ENCODE measurements at places on chromosomes 1 and 21.

DNA sequence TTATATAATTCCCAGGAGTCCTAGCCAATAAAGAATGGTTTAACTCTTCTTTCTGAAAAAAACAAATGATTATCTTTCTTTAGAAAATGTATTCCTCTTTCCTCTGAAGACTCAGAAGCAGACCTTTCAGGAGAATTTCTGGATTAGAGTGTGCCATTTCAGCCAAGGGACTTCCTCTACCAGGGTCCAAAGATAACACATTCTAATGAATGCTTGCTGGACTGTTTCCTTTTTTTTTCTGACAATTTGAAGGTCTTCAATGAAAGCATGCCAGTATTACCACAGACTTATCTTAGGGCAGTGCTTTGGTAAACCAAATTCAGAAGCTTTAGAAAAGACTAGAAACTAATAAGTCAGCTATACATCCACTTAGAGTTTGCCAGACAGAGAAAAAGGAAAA, 80.5 kb downstream of the RERE start:
- no peak for DNase-seq

GRCh38 chr1:183431840-183432547, 13.8 kb upstream of the NMNAT2 start:
- no peak for DNase-seq

DNA sequence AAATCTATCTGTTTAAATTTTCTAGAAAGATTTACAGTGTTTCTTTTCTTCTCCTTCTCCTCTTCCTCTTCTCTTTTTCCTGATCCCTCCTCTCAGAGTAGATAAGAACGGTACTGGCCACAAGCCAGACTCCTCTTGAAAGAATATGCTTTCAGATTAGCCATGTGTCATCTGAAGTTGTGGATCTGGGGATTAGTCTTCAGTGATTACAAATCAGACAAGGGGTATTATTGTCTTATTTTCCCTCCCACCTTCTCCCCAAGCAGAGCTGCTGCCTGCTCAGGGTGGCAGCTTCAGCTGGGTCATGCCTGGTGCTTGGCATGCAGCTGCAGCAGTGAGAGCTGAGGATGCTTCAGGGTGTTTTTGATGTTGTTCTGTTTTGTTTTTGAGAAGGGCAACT, 42.7 kb downstream of the SGIP1 start:
- DNase-seq, result no peak

DNA sequence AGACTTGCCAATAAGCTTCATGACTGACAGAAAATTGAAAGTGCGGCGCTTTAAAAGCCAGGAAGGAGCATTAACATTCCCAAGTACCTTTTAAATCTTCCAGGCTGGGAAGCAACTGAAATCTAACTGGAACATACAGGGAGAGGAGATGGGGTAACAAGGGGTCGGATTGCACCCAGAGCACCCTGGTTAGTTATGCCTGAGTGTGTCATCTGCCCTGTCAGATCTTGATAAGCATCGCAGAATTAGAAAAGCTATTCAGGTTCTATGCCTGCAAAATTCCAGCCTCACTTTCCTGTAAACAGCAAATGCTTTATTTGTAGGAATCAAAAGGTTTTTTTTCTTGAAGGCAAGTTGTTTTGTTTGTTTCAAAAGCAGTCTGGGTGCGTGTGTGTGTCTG, 58.5 kb downstream of the SERBP1 start:
- DNase-seq, result no peak

DNA sequence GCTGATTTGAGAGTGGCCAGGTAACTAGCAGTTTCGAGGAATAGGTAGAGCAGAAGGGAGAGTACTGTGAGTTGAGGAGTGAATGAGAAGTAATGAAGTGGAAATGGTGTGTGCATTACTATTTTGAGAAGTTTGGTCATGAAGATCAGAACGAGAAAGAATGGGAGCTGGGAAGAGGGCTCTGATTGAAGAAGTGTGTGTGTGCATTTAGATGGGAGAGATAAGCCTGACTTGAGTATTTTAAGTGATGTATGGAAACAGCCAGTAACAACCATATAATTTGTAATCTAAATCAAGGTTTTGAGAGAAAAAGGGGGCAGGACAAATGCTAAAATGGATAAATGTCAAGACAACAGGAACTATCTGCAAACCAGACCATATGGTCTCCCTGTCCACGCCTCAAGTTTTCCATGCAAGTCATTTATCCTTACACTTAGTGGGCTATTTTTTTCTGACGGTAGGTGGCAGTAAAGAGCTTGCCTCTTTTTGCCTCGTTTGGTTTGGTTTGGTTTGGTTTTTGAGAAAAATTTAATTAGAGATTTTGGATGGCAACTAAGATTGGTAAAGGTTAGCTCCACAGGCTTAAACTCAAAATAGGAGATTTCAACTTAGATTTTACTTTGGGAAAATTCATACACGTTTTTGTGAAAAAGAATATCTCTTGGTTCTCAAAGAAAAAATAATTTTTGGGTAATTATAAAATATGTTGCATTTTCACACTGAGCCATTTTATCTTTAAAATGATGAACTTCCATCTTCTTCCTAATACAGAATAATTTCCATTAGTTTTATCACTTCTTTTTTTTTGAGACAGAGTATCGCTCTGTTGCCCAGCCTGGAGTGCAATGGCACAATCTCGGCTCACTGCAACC, 9.5 kb upstream of the B3GALNT2 start:
- peak; percentile 86 for DNase-seq

- no peak for DNase-seq
Measured at GRCh38 chr1:100387657-100388350, 35.5 kb downstream of the CDC14A start.

GRCh38 chr1:66043186-66043585, 250.5 kb downstream of the PDE4B start:
- no peak for DNase-seq

DNA sequence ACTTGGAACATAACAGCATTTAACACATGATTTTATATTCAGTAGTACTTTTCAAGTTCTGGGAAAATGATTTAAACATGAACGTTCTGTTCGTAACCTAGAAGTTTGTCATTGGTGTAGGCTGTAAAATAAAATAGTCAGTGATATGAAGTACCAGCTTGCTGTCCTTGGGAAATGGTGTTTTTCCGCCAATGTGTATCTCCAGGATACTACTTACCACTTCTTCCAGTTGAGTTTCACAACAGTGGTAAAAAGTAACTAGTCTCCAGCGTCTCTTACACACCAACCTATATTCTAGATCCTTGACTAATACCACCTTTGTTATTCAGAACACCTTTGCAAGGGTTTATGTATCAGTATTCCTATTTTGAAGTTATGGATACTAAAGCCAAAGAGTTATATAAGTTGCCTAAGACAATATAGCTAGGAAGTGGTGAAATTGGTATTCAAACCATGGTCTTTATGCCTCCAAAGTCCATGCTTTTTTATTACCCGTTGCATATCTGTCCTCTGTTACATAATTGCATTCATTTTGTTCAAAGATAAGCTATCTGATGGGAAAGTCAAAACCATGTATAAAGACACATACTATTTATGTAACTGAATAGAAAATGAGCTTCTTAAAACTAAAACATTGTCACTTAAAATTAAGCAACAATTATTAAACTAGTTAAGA, 43.1 kb downstream of the HOOK1 start:
- DNase-seq, result no peak

- peak; percentile 61 for DNase-seq
Measured at GRCh38 chr1:156691665-156692440, 13.5 kb downstream of the CRABP2 start.

GRCh38 chr21:32483293-32483595, 70.7 kb downstream of the EVA1C start:
- no peak for DNase-seq

DNA sequence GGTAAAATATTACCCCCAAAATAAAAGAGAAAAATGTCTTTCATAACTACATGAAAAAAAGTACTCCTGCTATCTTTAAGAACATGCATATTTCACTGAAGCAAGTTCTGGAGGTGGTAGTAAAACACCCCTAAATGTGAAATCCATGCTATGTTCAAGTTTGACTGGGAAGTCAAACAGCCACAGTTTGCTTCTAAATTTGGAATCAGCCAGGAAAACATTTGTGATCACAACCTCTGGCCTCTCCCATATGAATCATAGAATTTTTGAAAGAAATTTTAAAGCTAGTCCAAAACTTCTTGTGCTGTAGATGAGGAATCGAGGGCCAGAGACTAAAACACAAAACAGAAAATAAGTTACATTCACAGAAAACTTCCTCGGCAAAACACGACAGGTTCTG, 6.6 kb downstream of the SORT1 start:
- DNase-seq, result no peak

DNA sequence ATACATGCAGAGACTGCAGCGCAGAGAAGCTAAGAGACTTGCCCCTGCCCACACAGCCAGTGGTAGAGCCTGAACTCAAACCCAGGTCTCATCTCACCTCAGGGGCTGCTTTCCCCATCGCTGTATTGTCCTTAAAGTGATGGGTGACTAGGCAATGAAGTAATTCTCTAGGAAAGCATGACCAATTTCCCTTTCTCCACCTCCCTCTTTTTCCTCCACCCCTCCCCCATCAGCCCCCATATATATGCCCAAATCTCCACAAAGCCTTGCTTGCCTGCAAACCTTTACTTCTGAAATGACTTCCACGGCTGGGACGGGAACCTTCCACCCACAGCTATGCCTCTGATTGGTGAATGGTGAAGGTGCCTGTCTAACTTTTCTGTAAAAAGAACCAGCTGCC, at the start of gene IL24:
IL24 (plus strand) TSS at position 269 of the 400 bp plus-strand sequence. CDS start 390 bp downstream, outside the sequence.
- no peak for DNase-seq

DNA sequence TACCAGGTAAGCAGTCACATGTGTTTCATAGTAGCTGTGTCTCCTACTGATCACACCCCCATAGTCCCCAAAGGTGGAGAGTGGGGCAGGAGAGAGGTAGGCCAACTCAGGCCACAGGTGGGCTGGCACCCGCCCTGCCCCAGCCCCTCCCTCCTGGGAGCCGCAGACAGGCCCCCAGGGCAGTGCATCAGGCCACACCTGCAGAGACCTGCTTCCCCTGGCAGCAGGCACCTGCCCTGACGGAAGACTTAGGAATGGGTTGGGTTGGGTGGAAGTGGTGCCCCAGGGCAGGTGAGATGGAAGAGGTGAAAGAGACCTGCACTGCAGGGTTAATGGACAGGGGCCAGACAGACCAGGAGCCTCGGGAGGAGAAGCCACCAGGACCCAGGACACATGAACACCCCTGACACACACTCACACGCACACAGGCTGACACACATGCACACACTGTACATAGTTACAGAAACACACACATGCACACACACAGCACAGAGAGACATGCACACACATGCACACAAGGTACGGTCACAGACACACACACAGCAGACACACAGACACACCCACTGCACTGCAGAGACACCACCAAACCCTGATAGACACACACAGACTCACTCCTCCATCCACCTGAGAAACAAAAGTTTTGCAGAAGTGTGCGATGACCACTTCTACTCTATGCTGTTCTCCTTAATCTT, 1.7 kb upstream of the COL18A1 start:
- DNase-seq, result no peak

GRCh38 chr21:39630827-39631226, 18.1 kb downstream of the B3GALT5 start:
- DNase-seq, result no peak

GRCh38 chr1:109160071-109160840, 46.3 kb downstream of the ELAPOR1 start:
- peak; percentile 68 for DNase-seq

DNA sequence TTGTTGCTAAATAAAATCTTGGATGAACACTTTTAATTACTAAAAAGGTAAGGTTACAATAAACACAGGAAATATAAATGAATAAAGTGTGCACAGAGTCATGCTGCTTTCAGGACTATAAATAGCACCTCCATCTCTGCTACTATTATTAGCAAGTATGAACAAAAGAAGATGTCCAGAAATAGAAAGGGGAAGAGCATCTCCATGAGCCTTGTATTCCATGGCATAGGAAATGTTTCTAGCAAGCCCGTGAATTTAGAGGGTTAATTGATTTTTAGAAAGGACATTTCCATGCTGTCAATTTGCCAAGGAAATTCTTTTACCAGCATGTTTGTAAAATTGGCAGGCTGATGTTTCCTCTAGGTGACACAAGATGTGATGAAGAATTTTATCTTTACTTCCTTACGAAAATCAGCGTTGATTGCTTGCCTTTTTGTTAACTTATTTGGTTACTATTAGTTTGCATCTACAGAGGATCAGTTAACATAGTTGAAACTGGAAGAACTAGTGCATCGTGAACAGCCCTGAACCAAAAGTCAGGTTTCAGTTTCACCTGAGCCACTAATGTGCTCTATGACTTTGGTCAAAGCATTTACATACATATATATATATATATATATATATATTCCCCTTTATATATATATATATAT, 45.3 kb downstream of the NR5A2 start:
- no peak for DNase-seq

- no peak for DNase-seq
Measured at GRCh38 chr1:85460555-85461088, 4.3 kb downstream of the DDAH1 start.

GRCh38 chr1:115430441-115431158, 92.6 kb upstream of the NGF start:
- peak; percentile 6 for DNase-seq

- no peak for DNase-seq
Measured at GRCh38 chr1:208475449-208475848, 231.3 kb upstream of the PLXNA2 start.

- peak; percentile 85 for DNase-seq
Measured at GRCh38 chr1:160789702-160790611, 6.0 kb upstream of the LY9 start.

- no peak for DNase-seq
Measured at GRCh38 chr1:47241114-47242113, 9.4 kb upstream of the TAL1 start.

GRCh38 chr1:204340081-204340889, 19.4 kb downstream of the PLEKHA6 start:
- no peak for DNase-seq

- DNase-seq, result no peak
Measured at GRCh38 chr1:6294080-6294889, 33.4 kb upstream of the GPR153 start.

DNA sequence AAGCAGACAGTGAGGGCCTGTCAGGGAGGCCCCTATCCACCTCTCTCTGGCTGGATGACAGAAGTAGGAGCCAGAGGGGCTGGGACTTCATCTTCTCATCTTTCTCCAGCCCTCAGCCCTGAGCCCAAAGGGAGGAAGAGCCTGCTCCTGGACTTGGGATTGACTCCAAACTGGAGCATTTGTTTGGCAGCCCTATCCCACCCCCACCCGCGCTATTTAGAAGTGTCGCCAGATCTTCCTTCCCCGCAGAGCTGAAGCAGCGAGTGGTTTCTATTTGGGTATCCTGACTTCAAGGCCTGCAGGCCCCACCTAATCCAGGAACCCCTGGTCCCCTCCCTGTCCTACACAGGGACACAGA, 9.6 kb downstream of the NES start:
- DNase-seq, result no peak

GRCh38 chr1:76059451-76059850, 15.1 kb upstream of the ST6GALNAC3 start:
- no peak for DNase-seq

DNA sequence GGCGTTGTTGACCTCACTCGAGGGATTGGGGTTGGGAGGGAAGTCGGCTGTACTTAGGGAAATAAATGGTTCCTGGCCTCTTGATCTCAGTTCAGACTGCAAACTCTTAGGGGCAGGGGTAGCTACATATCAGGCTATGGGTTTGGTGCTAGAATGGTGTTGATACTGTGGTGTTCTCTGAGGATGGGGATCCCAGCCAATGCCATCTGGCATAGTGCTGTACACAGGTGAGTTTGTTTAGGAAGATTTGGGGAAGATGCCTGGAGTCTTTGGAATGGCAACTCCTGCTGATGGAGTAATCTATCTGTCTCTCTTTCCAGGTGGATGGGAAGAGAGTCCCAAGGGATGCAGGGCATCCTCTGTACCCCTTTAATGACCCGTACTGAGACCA, 14.3 kb upstream of the NASP start:
- DNase-seq, result no peak

- no peak for DNase-seq
Measured at GRCh38 chr1:10753299-10753698, 43.1 kb downstream of the CASZ1 start.
